ENCODE measurements at places on chromosomes 4 and X. TPM values are rescaled to one million over a fixed set of nuclear protein-coding genes. Genes with fewer than 3 reads are reported as not detected.

The NAAA gene
- total RNA-seq = 41.1 TPM

The PHOX2B gene
- total RNA-seq = not detected

DNA sequence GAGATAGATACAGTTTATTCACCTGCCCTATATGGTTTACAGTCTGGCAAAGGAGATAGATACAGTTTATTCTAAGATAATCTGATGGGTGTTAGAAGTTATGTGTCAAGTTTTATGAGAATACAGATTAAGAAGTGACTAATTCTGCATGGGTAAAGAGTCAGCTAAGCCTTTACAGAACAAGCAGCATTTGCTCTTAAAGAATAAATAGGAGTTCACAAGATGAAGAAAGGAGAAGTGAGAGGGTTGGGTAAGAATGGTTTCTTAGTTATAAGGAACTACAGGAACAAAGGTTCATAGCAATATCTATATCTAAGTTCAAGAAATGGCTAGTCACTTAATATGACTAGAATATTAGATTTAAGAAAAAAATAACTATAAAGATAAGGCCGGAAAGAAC is 47.6 kb downstream of the THOC2 start:
- no peak overlapping the region for H3K4me3 ChIP-seq
- H3K27me3 ChIP-seq = no peaks in the 10 kb centered on the region
- DNase-seq = no peak
- H3K27ac ChIP-seq = peak overlapping the region; percentile 3

DNA sequence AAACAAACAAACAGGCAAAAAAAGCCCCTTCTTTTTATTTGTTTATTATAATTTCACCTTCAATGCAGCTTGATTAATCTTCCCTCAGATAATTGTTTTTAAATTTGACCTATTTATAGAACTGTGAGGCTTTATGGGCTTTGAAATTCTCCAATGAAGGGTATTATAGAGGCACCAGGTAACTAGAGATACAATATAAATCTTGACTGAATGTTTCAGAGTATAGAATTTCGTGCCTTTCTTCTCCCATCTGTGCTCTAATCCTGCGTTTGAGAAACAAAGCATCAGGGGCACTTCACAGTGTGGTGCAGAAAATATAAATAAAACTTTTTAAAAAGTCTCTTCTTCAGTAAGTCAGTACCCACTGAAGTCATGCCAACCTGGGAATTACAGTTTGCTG is 120.9 kb downstream of the ANKRD50 start:
- H3K27ac ChIP-seq = no peak overlapping the region
- H3K4me1 ChIP-seq = no peaks in the 10 kb centered on the region
- no peaks in the 10 kb centered on the region for H3K36me3 ChIP-seq
- H3K4me3 ChIP-seq = no peak overlapping the region
- DNase-seq = no peak

- H3K36me3 ChIP-seq = peaks cover 1% of the 10 kb centered on the region
- DNase-seq = no peak
- H3K27ac ChIP-seq = no peak overlapping the region
- no peak overlapping the region for H3K4me3 ChIP-seq
These were observed 732 bp upstream of the ADRA2C start for GRCh38 chr4:3765271-3766035.

DNA sequence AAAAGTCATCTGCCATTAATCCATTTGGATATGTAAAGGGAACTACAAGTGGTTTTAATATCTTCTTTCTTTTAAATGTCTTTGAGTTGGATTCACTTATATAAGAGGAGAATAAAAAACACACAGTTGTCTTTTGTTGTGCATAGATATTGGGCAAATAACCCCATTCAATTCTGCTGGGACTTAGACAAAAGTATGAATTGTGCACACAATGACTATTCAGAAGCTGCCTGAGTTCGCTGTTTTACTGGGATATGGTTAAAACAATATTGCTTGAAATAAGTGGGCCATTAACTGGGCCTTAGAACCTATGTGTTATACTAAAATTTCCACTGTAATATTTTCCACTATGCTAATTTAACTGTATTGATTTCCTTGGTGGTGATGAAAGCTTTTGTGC is 71.7 kb downstream of the PCYT1B start:
- H3K4me1 ChIP-seq = peaks cover 7% of the 10 kb centered on the region
- no peak overlapping the region for H3K4me3 ChIP-seq
- H3K36me3 ChIP-seq = no peaks in the 10 kb centered on the region
- DNase-seq = no peak

- peak overlapping the region; percentile 84 for H3K4me3 ChIP-seq
- peaks cover 16% of the 10 kb centered on the region for H3K36me3 ChIP-seq
- peaks cover 40% of the 10 kb centered on the region for H3K4me1 ChIP-seq
- H3K27me3 ChIP-seq = no peaks in the 10 kb centered on the region
- peak overlapping the region; percentile 62 for H3K27ac ChIP-seq
These were observed 1.8 kb downstream of the CCNQ start for GRCh38 chrX:153596981-153597750.

- no peaks in the 10 kb centered on the region for H3K27me3 ChIP-seq
- no peak for DNase-seq
These were observed 15.8 kb downstream of the UGT2B10 start for GRCh38 chr4:68831642-68832041.

DNA sequence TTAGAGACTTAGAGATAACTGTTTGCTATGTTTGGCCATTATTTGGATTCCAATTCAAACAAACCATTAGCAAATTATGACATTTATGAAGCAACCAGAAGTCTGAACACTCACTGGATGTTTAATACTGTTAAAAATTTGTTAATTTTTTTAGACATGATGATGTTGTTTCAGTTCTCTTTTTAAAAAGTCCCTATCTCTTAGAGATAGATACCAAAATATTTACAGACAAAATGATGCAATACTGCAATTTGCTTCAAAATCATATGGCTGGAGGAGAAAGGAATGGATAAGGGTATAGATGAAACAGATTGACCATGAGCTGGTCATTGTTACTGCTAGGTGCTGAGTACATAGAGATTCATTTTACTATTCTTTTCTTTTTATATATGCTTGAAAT is 534.6 kb downstream of the BCOR start:
- H3K27ac ChIP-seq = no peak overlapping the region
- no peaks in the 10 kb centered on the region for H3K4me1 ChIP-seq
- no peak for DNase-seq
- no peaks in the 10 kb centered on the region for H3K27me3 ChIP-seq

DNA sequence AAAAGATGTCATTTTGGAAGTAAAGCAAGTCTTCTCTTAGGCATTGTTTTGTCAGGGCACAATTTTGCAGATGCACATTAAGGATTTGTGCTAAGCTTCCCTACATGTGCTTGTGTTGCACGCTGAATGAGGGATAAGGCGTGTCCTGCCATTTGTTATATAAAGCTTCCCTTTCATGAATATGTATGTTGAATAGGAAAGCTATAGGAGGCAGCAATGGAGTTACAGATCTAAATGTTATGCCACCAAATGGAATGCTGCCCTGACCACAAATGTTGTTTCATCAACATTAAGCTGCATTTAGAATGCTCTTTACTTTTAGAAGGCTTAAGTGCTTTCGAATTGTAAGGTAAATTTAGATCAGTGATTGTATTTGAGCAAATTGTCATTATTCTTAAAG is 20.9 kb downstream of the SGMS2 start:
- DNase-seq = no peak
- H3K4me1 ChIP-seq = peaks cover 9% of the 10 kb centered on the region
- H3K27ac ChIP-seq = no peak overlapping the region

Data from activated CD4-positive, alpha-beta T cell treated with anti-CD3 and anti-CD28 coated beads, Interleukin-2, amount 10 ng/mL, durations not matched to agents 7 days and 5 days (primary cell).